ENCODE measurements at places on chromosomes 16 and 17.

- DNase-seq = no peak
Observed at GRCh38 chr17:44023545-44024270, 8.9 kb upstream of the TMEM101 start.

GRCh38 chr16:12752159-12752558, 51.5 kb downstream of the CPPED1 start:
- DNase-seq = no peak

GRCh38 chr17:69575346-69575761, 160.9 kb downstream of the MAP2K6 start:
- DNase-seq = no peak

DNA sequence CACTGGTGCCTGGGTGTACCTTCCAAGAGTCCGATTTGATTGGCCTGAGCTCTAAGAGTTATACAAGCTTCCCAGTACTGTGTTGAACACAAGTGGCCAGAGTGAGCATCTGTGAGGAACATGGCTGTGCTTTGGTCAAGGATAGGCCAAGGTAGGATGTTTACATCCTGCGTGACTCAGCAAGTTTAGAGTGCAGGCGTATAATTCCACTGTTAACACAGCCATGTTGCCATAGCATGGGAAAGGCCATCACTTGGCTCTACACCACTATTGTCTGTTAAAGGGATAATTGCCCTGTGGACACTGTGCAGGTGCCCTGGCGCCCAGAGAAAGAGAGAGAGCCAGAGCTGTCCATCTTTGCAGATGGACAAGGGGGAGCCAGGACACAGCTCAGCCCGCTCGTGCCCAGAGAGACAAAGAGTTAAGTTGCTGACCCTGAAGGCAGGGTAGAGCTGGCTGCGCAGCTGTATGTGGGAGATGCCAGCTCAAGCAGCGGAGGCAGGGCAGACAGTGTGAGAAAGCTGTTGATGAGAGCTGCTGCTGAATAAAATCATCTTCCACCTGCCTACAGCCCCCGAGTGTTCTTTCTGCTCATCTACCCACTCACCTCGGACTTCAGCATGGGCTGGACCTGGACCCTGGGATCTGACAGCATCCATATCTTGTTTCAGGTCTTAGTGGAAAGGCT, 11.7 kb downstream of the CFAP52 start:
- DNase-seq = no peak

GRCh38 chr16:69413045-69413664, 11.3 kb upstream of the CYB5B start:
- DNase-seq = no peak

All from stimulated activated CD8-positive, alpha-beta memory T cell treated with anti-CD3 and anti-CD28 coated beads, Interleukin-7, amount 100 ng/mL, for 1 hour (primary cell).